ENCODE measurements at places on chromosomes 16 and 17.

- no peak for DNase-seq
Observed at GRCh38 chr16:2838928-2839327, 8.8 kb downstream of the ZG16B start.

GRCh38 chr17:81551458-81552243 lies 502 bp downstream of the FAAP100 start:
- no peak for DNase-seq

DNA sequence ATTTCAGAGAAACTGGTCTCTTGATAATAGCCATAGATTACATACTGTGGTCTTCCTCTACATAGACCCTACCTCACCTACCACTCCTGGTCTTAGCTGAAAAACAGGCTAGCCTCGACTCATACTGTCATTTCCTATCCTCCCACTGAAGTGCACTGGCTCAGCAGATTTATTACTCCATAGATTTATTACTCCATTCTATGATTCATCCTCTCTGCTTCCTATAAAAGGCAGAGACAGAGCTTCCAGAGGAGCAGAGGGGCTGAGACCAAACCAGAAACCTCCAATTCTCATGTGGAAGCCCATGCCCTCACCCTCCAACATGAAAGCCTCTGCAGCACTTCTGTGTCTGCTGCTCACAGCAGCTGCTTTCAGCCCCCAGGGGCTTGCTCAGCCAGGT lies at the start of gene CCL7:
TSS of gene CCL7 (plus strand) at position 253 of the 400 bp plus-strand sequence. CDS start at position 323, 70 bp downstream.
- DNase-seq = no peak

GRCh38 chr16:74847202-74847601 lies 72.6 kb upstream of the FA2H start:
- DNase-seq = no peak

GRCh38 chr17:80816241-80817103 lies 175.2 kb upstream of the CHMP6 start:
- no peak for DNase-seq

DNA sequence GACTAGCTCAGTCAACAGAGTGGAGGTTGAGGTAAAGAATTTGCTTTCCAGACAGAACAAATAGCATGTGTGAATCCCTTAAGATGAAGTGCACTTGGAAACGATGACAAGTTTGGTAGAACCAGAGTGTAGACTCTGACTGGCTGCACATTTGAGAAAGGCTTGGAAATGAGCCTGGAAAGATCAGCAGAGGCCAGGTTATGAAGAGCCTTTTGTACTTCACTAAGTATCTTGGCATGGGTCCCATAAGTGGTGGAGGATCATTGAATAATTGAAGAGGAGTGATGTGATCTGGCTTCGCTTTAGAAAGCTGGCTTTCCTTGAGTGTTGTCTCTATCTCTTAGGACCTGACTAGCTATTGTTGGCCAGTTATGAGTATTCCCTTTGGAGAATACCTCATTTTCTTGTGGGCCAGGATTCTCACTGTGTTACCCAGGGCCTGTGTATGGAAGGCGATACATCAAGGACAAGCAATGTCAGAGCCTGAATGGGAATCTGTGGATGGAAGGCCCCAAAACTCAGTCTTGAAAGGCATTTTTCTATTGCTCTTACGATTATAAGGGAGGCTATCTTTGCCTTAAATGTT lies 329.8 kb downstream of the UTP18 start:
- DNase-seq = no peak

DNA sequence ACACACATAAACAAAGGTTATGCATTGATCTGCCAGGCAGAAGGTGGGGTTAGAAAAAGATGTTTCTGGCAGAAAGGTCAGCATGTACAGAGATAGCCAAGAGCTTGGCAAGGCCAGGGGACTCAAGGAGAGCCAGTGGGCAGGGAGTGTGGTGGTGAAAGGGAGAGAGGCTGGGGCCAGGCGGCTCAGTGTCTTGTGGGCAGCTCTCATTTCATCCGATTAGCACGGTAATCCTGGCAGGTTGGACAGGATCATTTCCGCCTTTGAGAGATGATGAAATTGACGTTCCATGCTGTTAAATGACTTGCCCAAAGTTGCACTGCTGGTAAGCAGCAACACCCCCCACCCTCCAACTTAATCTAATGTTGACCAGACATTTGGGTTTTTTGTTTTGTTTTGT lies 3.6 kb downstream of the CHD9 start:
- DNase-seq = no peak
